ENCODE measurements at places on chromosomes 12 and 14.

GRCh38 chr14:35285168-35286002 is 6.8 kb upstream of the PSMA6 start:
- peak; percentile 17 for DNase-seq

DNA sequence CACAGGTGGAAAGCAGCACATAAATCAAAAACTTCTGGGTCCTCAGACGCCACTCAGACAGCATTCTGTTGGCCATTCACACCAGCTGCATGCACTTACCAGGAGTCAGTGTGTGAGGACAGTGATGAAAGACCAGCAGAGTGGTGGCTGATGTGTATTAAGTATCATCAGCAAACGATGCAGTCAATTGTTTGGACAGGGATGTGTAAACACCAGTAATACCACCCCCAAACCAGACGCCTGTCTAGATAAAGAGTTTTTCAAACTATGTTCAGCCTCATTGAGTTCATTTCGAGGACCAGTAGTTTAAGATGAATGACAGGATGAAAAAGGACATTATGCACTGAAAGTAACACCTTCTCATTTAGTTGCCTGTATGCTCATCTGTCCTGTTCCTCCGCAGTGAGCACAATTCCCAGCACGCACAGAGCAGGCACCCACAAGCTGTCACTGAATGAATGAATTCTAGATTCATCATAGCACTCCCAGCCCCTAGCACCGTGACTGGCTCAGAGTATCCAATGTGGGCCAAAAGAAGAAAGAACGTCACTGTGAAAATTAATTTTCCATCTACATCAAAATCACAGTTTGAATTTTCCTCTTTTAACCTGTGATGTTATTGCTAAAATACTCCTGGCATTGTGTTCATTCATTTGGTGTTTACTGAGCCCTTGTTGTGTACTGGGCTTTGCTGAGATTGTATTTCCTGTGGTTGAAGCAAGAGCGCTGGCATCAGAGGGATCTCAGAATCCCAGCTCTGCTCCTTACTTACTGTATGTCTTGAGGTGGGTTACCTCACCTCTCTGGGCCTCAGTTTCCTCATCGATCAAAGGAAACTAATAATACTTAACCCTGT is 124.8 kb upstream of the NOS1 start:
- DNase-seq: no peak

DNA sequence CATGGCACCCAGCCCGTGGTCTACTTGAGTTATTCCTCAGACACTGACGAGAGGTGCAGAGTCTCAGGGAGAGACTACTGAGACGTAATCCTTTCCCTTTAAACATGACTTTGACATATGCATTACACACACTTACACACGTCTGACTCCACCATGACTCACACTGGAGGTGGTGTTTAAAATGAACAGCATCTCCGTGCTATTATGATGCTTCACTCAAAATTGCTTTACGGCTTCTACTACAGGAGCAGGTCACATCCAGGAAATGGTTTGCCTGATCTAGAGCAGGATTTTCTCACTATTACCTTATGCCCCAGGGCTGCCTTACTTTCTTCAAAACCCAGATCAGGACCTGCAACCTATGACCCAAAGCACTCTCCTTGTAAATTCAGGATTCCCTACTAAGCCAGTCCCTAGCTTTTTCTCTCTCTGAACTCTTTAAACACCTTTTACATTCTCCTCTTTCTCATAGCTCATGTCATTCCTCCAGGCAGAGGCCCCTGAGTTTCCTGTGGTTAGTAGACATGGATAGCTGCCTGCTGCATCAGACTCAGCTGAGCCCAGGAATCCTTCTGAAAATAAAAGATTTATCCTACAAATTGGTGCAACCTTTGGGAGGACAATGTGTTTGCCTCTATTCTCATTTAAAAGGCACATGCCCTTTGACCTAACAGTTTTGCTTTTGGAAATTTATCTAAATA is 31.2 kb downstream of the TMCC3 start:
- peak; percentile 2 for DNase-seq

DNA sequence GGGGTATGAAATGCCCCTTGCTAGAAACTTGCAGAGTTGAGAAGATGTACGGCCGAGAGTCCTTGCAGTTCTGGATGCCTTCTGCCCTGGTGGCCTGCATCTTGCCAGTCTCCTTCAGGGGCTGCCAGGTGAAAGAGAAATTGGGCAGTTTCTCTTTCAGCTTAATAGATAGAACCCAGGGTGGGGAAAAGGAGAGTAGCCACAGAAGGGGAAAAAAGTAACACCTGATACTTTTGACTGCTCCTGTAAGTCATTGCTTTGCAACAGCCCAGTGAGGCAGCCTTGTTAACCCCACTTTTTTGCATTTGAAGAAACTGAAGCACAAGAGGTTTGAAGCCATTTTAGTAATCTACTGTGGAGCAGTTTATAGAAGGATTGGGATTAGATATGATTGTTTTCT is 27.6 kb downstream of the TDP1 start:
- DNase-seq: no peak

GRCh38 chr14:88695870-88696269 is 96.9 kb downstream of the EML5 start:
- no peak for DNase-seq

DNA sequence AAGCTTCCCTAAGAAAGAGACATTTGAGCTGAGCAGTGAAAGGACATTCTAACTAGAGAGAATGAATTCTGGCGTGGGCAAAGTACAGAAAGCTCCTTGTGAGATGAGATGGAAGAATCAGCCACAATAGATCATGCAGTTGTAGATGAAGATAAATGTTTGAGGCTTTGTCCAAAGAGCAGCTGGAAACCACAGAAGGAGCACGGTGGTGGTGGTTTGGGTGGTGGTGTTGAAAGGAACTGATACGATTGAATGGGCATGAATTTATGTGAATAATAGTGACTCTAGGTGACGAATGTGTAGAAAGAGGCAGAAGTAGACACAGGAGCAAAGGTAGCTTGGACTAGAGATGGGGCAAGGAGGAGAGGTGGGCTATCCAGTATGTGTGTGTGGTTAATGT is 260.5 kb upstream of the TMTC1 start:
- no peak for DNase-seq
